ENCODE measurements at places on chromosomes 4 and X.

DNA sequence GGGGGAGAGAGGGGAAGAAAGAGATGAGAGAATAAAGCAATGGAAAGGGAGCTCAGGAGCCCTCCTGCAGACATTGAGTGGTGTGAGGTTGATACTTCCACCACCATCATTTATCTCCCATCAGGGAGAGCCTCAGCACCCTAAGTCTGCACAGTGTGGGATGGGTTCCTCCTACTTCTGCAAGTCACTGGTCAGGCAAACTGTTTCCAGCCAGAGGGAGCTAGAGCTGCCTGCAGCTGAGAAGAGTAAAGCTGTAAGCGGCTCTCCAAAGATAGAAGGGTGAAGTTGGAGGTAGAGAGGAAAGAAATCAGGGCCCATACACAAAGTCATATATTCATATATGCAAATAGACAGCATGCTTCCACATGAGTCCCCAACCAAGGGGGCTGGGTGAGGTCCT is 21.9 kb upstream of the ZNF81 start:
- no peak for DNase-seq

- DNase-seq, result no peak
These were observed 60.8 kb downstream of the GRXCR1 start for GRCh38 chr4:42953321-42953720.

GRCh38 chr4:78766026-78766425 is 10.1 kb upstream of the BMP2K start:
- no peak for DNase-seq

- DNase-seq, result no peak
These were observed 117.7 kb downstream of the C4orf33 start for GRCh38 chr4:129213692-129214091.

- peak; percentile 96 for DNase-seq
These were observed 20.2 kb upstream of the LRBA start for GRCh38 chr4:151035328-151035727.

DNA sequence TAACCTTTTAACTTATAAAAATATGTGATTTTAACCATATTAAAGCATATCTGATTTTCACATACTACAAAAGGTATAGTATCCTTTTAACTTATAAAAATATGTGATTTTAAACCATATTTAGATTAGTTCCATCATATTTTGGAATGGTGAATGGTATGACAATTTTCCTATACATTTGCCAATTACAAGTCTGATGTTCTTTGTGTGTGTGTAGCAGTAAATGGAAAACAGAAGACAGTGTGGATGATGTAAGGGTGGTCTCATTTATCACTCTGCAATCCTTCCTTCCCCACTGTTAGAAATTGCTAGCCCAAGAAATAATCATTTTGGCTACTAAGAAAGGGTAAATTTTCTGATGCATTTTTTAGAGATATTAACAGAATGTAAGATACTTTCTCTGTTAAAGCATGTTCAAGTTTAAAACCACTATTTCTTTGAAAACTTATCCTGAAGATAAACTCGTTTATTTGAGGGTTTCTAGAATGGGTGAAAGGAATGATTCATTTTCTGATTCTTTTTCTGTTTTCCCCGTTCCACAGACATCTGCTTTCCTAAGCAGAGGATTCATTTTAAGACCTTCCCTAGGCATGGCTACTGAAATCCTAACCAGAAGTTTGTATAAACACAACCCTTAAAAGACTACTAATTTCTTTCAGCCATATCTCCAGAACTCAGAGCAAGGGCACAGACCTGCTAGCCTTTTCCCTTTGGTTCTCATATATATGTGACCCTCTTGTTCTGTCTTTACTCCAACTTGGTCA is 21.0 kb downstream of the NUDT6 start:
- no peak for DNase-seq

DNA sequence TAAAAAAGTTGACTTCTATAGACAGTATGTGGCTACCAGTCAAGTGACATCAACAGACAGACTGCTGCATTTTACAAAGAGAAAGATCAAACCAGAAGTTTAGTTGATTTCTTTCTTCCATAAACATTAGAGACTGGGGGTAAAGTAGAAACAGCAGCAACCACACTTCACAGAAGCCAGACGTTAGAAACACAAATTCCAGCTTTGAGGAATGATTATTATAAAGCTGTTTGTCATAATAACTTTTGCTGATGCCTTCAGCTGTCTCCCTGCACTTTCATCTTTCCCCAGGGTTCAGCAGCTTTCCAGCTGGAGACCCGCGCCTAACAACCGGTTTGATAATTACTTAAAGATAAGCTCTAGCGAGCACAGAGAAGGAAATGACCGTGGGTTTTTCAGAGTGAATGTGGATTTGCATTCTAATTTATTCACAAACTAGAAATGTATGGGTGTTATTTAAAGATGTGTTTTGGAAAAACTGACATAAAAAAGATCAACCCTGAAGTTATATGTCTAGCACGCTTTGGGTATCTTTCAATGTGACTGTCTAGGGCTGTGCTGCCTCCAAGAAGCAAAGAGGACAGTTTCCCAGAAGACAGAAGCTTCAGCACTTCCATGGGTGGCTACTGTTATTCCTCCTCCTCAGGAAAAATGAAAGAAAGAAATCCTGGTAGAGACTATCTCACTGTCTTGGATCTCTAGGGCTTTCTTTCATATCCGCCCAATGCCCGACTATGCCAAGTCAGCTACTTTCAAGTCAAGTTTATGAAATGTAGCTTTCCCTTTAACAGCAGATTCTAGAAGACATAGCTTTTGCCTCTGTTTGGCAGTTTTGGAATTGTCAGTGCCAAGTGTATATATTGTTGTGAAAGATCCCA is 15.0 kb upstream of the ENAM start:
- DNase-seq, result no peak

DNA sequence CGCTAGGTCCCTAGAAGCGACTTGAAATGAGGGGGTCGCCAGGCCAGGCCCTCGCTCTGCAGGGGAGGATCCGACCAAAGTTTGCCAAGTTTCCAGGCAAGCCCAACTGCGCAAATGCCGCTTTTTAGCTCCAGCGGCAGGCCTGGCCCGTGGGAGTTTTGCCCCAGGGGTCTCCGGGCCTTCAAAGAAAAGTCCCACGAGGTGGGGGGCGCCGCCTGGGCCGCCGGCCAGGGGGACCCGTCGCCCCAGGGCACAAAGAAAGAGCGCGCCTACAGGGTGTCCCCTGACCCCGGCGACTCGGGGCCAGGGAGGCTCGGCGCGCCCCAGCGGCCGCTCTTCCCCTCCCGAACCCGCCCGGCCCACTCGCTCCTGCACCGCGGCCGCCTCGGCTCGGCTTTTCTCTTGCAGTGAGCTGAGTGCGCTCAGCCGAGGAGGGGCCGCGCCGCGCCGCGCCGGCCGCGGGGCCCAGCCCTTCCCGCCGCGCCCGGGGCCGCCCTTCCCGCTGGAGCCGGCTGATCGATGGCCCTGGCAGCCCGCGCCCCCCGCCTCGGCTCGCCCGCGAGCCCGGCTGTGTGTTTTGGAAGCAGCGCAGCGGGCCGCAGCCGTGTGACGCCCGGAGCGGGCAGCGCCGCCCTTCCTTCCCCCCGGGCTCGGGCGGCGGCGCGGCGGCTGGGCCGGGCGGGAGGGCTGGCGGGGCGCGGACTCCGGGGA is 754 bp upstream of the KLF3 start:
- DNase-seq, result no peak

- no peak for DNase-seq
These were observed 36.6 kb downstream of the SAT1 start for GRCh38 chrX:23819385-23820234.

GRCh38 chrX:72094894-72095293 is 36.8 kb downstream of the RTL5 start:
- DNase-seq, result peak; percentile 63

GRCh38 chrX:13043938-13044337 is 482 bp downstream of the FAM9C start:
- DNase-seq, result no peak

GRCh38 chrX:125681058-125681457 is 361.4 kb downstream of the TEX13C start:
- no peak for DNase-seq

- DNase-seq, result no peak
These were observed 90.6 kb upstream of the CBR4 start for GRCh38 chr4:169100670-169101101.

DNA sequence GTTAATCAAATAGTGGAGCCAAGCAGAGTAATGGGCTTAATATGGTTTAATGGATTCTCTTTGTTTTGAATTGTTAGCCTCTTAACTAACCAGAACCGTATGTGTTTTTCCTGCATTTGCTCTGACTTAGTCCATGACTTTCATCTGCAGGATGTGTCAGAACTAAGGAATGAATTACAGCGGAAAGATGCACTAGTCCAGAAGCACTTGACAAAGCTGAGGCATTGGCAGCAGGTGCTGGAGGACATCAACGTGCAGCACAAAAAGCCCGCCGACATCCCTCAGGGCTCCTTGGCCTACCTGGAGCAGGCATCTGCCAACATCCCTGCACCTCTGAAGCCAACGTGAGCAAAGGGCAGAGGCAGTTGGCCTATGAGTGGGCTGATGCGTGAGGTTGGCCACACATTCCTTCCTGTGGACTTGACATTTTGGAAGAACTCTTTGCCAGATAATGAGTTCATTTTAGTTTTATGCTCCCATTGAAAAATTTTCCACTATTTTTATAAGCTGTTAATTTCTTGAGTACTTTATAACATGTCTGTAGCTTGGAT is 9.1 kb downstream of the MED28 start:
- DNase-seq, result no peak

DNA sequence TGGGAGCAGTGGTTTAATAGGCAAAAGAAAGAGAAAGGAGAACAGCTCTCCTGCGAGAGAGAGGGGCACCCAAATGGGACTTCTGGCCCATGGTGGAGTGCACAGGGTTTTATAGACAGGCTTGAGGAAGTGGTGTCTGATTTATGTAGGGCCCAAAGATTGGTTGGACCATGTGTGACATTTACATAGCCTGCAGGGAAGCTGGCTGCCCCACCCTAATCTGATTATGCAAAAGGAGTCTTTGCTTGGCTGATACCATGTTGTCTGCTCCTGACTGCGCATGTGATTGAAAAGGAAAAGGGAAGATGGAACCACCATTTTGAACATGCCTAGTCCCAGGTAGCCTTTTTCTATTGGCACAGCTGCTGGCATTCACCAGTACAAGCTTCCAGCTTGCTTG is 100.0 kb upstream of the DIPK2B start:
- DNase-seq, result no peak

GRCh38 chr4:82885410-82885809 is 5.5 kb downstream of the SEC31A start:
- no peak for DNase-seq

GRCh38 chrX:129139837-129140598 is 383.3 kb downstream of the SMARCA1 start:
- DNase-seq, result peak; percentile 85

DNA sequence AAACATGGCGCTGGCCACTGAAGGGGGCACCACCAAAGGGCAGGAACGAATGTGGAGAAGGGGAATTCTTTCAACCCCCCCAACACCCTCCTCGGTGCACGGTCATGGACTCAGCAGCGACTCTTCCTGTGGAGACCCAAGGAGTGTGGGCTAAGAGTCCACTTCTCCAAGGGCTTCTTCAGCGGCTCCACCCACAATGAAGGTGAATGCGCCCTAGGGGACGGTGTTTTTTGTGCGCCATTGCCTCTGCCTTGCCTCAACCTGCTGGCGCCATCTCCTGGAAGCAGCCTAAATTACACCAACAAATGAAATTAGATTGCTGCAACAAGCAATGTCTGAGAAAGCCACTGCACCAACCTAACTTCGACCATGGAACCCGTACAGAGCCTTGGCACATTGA is 169.2 kb upstream of the MAGEB18 start:
- DNase-seq, result no peak

DNA sequence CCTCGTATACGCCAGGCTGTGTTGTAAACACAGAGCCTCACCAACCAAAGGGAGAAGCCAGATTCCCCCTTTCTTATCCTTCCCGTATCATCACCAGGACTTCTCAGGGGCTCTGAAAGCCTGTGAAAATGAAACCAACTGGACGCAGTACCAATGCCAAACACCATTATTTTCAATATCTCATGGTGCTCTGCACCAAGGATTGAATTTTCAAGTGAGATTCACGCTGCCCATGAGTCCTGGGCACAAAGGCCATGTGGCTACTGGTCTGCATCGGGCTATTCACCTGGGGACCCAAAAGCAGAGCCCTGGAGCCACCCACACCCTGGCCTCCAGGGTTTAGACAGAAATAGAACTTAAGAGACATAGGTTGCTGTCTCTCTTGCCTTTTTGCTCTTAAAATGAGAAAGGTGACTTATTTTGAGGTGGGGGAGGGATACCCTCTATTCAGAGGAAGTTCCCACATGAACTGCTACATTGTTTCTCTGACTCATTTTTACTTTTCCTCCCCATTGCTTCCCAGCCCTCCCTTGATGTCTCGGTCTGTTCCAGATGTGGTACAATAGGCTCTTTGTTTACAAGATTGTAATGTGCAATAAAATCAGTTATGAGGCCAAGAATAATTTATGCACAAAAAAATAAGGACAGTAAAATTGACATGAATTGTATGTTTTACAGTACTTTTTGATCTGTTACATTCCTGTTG is 55.4 kb downstream of the MAML3 start:
- no peak for DNase-seq

DNA sequence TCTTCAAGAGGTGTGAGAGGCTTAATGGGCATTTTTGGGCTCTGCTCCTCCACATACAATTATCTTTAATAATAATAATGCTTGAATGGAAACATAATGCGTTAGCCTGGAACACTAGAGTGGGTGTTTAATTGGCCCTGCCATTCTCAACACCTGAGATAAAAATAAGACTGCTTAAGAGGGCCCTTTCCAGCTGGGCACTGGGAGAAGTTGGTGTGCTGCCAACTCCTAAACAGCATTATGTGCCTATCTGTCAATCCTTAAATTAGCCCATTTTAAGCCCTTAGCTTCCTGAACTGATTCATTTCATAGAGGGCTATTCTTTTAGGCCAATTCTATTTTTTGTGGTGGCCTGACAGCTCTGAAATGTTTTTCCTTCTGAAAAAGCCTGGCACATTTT is 211.1 kb upstream of the ZIC3 start:
- peak; percentile 96 for DNase-seq

DNA sequence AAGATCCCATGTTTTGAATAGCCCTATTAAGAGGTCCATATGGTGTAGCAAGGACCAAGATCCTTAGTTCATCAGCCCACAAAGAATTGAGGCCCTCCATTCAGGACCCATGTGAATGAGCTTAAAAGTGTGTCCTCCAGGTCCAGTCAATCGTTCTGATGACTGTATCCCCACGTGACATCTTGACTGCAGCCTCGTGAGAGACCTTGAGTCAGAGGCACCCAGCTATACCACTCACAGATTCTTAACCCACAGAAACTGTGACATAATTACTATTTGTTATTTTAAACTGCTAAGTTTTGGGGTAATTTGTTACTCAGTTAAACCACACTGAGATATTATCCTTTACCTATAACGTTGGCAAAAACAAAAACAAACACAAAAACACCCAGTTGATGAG is 62.4 kb downstream of the ZNF182 start:
- no peak for DNase-seq

GRCh38 chr4:65999518-65999871 is 329.2 kb upstream of the EPHA5 start:
- no peak for DNase-seq

- no peak for DNase-seq
These were observed 716.6 kb upstream of the INTU start for GRCh38 chr4:126916049-126916625.

- DNase-seq, result no peak
These were observed 1.4 kb downstream of the C4orf36 start for GRCh38 chr4:86890790-86891189.

- no peak for DNase-seq
These were observed 7.0 kb downstream of the CXCL9 start for GRCh38 chr4:76000279-76000678.

Measured in NCI-H1436 treated with DMSO at 0.1 percent for 48 hours (cell line).